Right lobe of liver (tissue), 6 donors: ENCODE measurements at places on chromosomes 6 and 20.

DNA sequence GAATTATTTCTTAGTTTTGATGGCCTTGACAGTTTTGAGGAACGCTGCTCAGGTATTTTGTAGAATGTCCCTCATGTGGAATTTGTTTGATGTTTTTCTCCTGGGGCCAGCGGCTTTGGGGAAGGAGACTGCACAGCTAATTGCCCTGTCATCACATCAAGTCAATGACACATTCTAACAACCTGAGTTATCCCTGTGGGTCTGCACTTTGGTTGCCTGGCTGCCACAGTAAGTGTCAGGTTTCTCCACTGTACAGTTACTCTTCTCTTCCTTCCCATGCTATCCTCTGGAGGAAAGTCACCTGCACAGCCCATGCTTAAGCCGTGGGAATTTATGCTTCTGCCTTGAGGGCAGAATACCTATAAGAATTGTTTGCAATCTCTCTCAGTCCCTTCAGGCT is 1.4 kb upstream of the TREML4 start:
- DNase-seq: no peak

DNA sequence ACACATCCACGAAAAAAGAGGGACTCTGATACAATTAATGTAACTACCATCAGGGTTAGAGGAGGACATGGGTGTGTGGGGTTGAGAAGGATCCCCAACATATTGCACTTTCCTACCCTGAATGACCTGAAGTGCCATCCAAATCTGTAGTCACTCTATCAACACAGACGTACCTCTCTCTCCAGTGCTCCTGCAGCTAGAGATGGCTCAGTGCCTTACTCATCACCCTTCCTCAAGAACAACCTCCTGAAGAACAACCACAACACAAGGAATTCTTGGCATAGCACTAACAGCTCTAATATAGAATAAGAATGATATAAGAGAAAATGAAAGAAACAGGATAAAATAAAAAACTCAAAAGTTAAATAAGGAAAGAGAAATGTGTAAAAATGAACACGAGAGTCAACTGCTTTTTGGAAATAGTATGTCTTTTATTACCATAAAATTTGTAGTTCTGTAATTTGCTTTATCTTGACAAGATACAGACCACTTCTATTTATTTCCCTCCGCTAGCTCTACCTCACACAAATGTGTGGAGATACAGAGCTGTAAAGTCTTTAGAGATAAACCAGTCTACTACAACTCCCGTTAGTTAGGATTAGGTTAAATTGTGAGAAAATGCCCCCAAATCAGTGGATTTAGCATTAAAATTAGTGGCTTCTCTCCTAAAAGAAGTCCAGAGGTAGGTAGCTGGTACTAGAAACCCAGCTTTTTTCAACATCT is 63.9 kb downstream of the REV3L start:
- no peak for DNase-seq

DNA sequence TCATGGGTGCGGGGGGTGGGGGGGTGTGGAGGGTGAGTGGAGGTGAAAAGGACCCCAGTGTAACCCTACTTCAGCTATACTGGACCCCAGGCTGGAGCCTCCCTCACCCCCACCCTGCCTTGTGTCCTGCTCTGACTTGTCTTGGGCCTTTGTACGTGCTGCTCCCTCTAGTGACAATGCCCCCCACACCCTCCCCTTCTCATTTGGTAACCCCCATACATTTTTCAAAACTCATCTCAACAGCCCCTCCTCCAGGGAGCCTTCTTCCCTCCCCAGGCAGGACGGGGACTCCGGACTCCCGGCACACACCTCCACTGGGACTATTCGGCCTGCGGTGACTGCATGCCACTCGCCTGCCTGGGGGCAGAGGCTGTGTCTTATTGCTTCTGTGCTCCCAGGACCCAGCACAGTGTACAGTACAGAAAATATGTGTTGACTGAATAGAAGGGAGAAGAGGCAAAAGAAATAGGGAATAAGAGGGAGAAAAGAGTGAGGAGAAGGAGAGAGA is 108.2 kb downstream of the VEGFA start:
- DNase-seq: no peak

DNA sequence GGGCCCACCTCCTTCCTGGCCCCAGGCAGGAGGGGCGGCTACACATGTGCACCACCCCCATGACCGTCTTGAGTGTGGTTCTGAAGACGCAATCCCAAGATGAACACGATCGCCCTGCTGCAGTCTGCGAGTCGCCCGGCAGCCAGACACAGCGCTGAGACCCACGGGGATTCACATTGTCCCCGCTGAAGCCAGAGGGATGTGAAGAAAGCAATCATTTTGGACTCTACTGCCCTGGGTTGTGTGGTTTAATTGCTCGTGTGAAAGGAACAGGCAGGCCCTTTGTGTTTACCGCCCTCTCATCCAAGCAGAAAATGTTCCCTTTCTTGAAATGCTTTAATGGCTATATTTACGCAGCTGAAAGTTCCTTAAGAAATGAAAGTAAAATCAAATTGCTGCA is 279.5 kb downstream of the TAF4 start:
- DNase-seq: no peak

DNA sequence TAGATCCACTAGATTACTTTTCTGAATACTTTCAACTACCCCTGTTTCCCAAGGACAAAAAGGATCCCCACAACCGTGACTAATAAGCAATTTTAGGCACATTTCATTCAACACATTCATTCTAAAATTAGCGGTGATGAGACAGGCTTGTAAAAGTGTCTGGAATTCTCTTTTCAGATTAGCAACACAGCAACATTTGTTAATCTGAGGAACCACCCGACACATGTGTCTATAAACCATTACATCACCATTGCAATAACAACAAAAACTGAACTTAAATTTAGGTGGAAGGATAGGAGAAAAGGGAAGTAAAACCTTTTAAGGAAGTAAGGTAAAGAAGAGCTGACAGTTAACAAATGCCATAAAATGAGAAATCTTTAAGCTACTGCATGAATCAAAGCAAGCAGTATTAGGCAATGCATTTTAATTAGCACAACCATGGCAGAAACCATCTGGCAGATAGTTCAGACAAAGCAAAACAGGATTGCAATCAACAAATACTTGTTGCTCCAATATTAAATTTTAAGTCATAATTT is 49.1 kb downstream of the MAP3K7 start:
- no peak for DNase-seq

GRCh38 chr6:2190661-2191389 is 54.6 kb downstream of the GMDS start:
- no peak for DNase-seq

GRCh38 chr20:47515843-47516242 is 14.2 kb downstream of the NCOA3 start:
- DNase-seq: no peak

- DNase-seq: no peak
These were observed 102.8 kb upstream of the PRSS16 start for GRCh38 chr6:27144740-27145079.

DNA sequence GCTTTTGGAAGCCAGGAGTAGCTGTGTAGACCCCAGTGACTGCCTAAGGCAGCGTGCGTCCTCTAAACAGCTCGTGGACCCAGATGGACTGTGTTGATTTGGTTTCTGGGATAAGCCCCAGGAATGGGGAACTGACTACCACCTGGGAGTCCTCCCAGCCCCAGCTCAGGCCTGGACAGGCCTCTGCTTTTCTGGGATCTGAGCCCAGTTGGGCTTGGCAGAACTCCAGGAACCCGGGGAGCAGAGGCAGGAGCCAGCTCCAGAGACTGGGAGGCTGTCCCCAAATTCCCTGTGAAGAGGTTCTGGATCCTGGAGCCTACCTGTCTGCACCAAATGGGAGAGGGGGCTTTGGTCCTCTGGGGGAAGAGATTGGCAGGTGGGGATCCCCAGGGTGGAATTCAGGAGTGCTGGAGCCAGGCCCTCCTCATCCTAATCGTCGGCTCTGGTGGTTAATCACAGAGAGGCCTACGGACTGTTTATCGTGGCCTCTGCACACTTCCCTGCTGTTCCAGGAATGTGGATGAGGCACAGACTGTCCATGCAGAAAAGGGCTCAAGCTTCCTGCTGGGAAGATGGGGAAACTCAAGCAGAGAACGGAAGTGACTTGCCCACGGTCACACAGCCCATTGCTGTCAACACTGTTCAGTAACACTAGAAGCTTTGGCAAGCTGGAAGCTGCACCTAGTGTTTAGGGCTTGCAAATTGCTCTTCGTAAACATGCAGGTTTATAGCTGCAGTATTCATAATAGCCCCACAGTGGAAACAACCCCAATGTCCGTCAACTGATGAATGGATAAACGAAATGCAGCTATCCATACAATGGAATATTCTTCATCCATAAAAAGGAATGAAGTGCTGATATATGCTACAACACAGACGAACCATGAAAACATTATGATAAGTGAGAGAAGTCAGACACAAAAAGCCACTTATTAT is 100.6 kb downstream of the KCNB1 start:
- peak; percentile 96 for DNase-seq

- no peak for DNase-seq
These were observed 9.0 kb upstream of the ZC3H12D start for GRCh38 chr6:149493761-149494320.

- DNase-seq: no peak
These were observed 71.4 kb upstream of the MYLIP start for GRCh38 chr6:16057446-16057845.

- DNase-seq: no peak
These were observed 22.6 kb downstream of the TOP1 start for GRCh38 chr20:41051009-41051825.

DNA sequence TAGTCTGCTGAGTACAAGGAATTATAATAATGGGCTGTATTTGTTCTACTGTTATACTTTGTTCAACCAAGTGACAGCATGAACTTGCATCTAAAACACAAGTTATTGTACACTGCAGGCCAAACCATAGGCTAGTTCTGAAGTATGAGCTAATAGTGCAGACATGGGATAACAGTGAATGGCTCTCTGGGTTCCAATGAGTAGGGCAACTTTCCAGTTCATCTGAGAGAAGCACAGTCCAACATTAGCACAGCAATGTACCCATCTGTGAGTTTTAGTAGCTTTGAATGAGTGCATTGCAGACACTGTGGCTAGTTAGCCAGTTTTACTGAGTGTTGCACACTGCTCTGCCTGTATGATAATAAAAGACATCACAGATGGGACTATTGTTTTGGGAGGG is 56.5 kb upstream of the FUT9 start:
- DNase-seq: no peak

DNA sequence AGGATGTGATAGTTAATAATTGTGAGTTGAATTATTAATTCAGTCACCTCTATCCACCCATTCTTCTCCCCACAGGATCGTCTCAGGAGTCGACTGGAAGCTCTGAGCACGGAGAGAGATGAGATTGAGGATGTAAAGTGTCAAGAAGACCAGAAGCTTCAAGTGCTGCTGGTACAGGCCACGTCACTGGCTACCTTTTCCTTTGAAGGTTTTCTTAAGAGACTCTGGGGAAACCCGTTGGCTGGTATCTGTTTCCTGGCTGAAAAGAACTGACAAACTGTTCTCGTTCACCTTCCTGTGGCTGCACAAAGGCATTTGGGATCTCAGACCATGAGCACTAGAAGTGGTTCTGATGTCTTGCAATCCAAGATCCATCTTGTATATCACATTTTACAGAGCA is 3.8 kb downstream of the TRIM15 start:
- DNase-seq: no peak

GRCh38 chr20:36784900-36785299 is 11.3 kb upstream of the DSN1 start:
- DNase-seq: no peak

- no peak for DNase-seq
These were observed 45.6 kb upstream of the FYN start for GRCh38 chr6:111918825-111919224.

DNA sequence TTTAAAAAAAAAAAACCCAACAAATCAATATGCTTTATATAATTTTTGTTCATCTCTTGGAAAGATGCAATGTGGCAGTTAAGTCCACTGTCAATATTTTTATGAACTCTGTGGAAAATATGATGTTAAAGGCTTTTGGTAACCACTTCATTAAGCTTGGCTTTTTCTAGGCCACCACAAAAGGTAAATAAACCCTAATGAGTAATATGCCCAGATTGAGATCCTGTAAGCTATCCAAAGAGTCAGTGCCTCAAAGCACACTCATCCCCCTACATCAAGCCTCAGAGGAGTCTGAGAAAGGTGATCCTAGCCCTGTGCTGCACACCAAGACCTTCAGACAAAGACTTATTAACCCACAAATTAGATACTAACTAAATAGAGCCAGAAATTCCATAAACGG is 121.1 kb downstream of the CDC5L start:
- no peak for DNase-seq

DNA sequence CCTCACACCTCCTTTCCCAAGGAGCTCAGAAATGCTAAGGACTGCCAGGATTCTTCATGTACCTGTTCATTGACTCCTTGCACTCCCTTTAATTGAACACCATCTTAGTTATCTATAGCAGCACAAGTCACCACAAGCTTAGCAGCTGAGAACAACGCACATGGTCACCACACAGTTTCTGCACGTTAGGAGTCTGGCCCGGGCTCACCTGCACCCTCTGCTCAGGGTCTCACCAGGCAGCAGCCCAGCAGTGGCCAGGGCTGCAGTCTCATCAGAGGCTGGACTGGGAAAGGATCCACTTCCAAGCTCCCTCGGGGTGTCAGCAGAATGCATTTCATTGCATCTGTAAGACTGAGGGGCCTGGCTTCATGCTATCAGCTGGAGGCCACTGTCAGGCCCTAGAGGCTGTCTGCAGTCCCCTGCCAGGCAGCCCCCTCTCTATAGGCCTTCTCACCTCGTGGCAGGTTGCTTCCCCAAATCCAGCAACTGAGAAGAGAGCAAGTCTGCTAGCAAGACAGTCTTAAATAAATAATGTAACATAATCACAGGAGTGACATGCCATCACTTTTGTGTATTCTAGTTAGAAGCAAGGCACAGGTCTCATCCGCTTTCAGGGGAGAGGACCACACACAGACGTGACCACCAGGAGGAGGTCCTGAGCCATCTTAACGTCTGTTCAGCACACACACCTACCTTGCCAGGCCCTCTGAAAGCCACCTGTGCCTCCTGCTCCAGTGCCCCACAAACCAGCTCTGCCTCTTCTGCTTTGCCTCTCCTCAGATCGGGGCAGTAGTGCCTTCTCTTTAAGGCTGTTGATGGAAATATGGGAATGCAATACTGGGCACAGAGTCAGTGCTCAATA is 165.2 kb upstream of the CST7 start:
- no peak for DNase-seq

DNA sequence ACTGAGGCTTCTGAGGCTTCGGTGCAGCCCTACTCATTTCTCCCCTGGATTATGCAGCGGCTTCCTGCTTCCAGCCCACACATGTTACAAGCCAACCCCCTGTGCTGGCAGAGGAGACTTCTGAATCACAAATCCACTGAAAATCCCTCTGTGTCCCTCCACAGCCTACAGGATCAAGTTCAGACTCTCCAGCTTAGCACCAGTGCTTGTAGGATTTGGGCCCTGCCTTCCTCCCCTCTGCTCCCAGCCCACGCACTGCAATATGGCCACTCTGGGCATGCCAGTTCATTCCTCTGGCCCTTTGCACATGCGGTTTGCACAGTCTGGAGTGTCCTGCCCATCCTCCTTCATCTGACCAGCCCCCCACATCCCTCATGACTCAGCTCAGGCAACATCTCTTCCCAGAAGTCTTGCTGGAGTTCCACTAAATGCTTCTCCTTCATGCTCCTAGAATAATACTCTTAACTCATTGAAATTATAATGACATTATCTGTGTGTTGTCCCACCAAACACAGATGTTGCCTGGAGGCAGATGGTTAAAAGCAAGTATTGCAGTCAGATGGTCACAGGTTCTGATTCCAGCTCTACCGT is 15.9 kb upstream of the MDGA1 start:
- DNase-seq: no peak
